ENCODE measurements at places on chromosomes 5 and 9. TPM values are rescaled to one million over a fixed set of nuclear protein-coding genes. Genes with fewer than 3 reads are reported as not detected.
A peak's percentile ranks its signal among the peaks of the same experiment; 100 is the strongest.

DNA sequence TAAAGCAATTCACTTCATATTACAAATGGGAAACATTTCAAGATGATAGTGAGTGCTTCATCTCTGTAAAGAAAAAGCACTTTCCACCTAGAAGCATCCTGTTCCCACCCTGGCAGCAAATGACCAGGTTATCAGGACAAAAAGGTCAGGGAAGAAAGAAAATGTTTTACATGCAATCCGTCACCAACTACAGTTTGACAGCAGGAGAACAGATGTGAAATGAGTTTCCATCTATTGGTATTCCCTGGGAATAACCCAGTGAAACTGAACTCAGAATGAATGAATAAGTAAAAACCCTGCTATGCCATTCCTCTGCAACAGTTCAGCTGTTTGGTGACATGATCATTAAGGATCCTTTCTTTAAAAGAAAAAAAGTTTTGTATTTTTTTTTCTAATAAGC is 67.6 kb downstream of the HTR1A start:
- no peak for DNase-seq

- no peak for DNase-seq
Measured at GRCh38 chr9:90271707-90272106, 370.9 kb downstream of the DIRAS2 start.

DNA sequence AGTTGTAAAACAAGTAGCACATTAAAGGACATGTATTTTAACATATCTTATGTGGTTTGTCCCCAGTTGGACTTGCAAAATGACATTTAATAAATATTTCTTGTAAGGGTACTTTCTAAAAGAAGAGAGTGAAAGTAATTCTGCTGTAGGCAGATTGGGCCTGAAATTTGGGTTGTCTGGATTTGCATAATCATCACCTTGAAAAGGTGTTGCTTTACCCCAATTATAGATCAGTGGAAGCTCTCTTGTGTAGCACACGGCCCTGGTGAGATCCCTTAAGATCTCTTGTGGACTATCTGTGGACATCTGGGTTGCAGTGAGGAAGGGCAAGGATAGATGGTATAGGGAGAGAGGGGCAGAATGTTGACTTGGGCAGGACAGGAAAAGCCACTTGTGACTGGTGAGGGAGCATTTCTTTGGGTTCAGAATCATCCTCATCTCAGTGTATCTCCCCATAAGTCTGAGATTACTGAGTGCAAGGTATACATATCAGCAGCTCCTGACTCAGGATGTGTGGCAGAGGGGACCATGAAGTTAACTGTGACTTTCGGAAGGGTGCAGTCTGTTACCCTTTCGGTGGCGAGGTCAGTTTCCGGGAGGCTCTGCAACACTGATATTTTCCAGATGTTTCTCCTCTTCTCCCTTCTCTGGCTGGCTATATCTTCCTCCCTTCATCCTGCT is 2.0 kb upstream of the TNFAIP8 start:
- DNase-seq = no peak

DNA sequence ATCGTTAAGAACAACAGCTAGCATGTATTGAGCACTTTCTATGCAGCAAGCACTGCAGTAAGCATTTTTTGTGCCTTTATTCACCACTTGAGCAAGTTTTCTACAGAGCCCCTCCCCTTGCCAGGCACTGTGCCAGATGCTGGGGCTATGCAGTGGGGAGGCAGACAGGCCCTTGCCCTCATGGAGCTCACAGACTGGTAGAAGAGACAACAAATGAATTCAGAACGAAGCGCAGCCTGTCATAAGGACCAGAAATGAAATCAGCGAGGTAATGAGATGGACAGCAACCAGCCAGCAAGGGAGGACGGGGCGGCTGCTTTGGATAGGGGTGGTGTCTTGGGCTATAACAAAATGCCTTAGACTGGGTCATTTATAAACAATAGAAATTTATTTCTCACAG is 68.8 kb downstream of the C9orf50 start:
- DNase-seq = no peak

DNA sequence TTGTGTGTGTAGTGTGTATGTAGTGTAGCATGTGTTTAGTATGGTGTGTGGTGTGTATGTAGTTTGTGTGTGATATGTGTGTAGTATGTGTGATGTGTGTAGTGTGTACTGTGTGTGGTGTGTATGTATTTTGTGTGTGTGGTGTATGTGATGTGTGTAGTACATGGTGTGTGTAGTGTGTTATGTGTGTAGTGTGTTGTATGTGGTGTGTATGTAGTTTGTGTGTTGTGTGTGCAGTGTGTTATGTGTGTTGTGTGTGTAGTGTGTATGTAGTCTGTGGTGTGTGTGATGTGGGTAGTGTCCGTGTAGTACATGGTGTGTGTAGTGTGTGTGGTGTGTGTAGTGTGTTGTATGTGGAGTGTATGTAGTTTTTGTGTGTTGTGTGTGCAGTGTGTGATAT is 40.0 kb downstream of the SYK start:
- no peak for DNase-seq

GRCh38 chr5:165321912-165322311 is 1816.5 kb downstream of the MAT2B start:
- DNase-seq = no peak

GRCh38 chr9:18678821-18679590 is 205.1 kb downstream of the ADAMTSL1 start:
- DNase-seq = no peak

DNA sequence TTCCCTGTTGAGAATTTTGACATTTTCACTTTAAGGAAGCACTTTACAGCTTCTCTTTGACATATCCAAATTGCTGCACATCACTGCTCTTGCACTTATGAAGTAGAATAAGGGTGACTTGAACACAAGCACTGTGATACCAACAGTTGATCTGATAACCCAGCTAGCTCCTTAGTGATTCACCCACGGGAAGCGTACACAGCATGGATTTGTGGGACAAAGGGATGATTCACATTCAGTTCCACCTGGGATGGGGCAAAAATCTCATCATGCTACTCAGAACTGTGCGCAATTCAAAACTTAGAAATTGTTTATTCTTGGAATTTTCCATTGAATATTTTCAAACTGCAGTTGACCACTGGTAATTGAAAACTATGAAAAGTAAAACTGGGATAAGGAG is 1565.5 kb upstream of the CDH9 start:
- no peak for DNase-seq

- no peak for DNase-seq
Measured at GRCh38 chr5:124952079-124952478, 205.6 kb upstream of the ZNF608 start.

DNA sequence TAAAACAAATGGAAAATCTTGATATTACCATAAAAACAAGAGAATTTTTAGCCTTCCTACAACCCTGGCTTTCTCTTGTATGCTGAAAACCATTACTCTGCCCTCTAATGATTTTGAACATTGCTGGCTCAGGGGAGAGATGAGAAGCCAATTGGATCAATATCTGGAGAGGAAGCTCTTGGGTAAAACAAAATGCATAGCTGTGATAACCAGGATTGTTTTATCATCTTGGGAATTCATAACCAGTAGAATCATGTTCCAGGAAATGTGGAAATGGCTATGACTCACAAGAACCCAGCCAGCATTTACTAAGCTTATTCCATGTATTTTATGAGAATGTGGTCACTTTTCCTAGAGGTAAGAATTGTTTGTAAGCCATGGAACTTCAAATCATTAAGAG is 51.1 kb upstream of the CTNND2 start:
- no peak for DNase-seq

GRCh38 chr9:61667559-61668121 is 477.8 kb downstream of the SPATA31A7 start:
- DNase-seq = no peak

DNA sequence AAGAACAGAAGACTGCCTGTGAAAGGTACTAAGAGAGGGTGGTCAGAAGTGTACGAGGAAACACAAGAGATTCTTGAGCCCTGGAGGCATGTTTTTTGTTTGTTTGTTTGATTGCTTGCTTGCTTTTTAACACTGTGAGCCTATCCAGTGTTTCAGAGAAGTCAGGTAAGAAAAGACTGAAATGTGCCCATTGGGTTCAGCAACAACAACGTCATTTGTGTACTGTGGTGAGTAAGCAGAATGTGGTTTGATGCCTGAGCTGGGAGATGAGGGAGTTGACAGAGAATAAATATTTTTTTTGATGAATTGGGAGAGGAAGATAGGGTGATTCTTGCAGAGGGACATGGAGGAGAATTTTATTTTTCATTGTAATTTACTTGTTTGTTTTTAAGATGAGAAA is 73.1 kb downstream of the RPS23 start:
- DNase-seq = no peak

DNA sequence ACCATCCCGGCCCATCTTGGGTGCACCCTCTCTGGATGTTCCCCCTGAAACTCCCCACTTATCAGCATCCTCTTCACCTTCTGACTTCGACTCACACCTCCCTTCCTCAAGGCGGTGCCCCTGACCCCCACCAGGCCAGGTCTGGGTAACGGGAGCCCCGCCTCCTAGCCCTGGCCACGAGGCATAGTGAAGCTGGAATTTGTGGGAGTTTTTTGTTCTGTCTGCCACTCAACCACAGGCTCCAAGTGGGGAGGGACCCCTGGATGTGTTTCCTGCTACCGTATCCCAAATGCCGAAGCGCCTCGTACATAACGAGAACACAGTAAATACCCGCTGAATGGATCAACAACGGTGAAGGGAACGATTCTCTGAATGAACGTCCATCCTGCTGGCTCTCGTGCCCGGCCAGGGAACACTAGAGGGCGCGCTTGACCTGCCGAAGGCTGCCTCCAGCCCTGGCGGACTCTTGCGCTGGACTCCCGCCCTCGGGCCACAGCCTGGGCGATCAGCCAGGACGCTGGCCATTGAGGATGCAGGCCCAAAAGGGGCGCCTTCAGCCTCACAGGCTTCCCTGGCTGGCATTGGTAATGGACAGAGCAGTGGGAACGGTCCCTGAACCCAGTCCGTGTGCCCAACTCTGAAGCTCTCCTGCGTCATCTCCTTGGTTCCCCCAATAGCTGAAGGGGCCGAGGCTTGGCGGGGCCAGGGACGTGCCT is 47.3 kb upstream of the PHYKPL start:
- peak; percentile 89 for DNase-seq

DNA sequence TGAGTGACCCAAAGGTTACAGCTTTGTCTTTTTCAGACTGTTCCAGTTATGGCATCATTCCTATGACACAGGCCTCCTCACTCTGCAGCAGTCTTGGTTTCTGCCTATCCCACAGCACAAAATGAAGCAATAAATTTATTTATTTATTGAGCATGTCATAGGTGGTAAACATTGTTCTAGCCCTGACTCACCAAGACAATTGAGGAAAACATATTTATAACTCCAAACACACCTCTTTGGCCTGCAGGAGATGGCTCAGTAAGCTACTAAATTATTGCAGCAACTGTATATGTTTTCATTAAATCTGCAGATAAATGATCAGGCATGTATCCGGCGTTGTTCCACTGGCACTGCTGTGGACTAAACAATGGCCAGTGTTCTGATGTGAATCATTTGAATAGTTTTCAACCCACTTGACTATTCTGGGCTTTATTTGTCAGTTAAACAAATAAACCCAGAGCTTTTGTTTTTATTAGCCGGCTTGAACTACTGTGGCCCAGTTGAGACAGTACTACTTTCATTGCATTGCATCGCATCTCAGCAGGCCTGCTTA is 83.2 kb downstream of the FOXD1 start:
- no peak for DNase-seq

GRCh38 chr9:69376651-69377050 is 51.6 kb downstream of the ENTREP1 start:
- no peak for DNase-seq

GRCh38 chr5:154190595-154191304 is at the start of gene GALNT10:
Gene GALNT10, plus strand, starts transcription at chr5:154190733. Its CDS starts 134 bp downstream, at chr5:154190867.
- peak; percentile 55 for DNase-seq

GRCh38 chr9:81028504-81028903 is 660.8 kb downstream of the TLE1 start:
- no peak for DNase-seq

- no peak for DNase-seq
Measured at GRCh38 chr5:58452566-58453258, 7.2 kb downstream of the PLK2 start.

DNA sequence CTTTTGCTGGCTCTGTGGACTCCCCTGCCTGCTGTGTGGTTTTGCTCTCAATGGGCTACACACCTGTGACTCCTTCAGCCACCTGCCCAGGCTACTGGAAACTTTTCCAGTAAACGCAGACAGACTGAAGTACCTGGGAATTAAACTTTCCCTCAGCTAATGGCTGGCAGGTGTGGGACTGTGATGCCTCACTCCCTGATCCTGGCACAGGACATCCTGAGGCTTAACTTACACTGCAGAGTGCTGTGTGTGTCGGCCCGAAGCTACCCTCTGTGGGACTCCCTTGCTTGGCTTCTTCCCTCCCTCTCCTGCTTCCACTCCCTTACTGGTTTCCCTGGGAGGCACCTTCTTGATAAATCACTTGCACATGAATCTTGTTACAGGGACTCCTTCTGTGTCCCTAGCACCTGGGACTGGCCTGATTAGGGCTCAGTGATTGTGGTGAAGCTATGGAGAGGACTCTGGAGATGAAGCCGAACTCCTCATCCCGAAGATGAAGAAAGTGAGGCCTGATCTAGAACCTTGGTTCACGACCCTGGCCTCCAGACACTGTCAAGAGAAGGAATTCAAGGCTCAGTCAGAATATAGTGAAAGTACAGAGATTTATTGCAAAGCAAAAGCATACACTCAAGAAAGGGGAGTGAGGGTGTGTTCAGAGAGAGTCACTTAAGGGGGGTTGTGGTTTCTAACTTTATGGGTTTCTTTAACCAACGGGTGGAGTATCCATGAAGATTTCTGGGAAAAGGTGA is 113.4 kb upstream of the ALDH1B1 start:
- DNase-seq = no peak

- DNase-seq = no peak
Measured at GRCh38 chr9:94824913-94825610, 98.6 kb downstream of the AOPEP start.

GRCh38 chr5:140590861-140591260 is 26.2 kb downstream of the SLC35A4 start:
- no peak for DNase-seq

- no peak for DNase-seq
Measured at GRCh38 chr5:146365618-146366017, 27.0 kb downstream of the POU4F3 start.

DNA sequence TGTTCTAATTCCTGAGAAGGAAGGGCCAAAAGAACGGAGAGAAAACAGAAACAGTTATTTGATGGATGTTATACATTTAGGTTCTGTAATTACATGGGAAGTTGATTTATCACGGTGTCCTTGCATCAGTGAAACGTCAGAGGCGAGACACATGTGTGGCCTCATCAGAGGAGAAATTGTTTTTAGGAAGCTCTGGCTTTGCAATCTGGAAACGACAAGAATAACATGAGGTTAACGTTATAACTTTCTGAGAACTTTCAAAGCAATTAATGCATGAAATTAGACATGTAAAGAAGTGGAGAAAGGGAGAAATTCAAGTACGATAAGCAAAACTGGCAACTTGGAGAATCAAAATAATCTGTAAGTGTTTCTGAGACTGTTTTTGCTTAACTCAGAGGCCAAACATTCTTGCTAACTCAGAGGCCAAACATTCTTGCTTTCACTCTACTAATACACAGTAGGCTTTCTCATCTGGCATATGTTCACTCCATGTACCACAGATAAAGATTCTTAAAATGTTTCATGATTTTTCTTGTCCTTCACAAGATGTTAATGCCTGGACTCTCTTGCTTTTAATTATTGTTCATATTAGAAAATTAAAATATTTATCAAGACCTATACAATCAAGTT is 933.0 kb downstream of the TLE4 start:
- no peak for DNase-seq

PTGES gene
- 0.15 TPM for total RNA-seq

NUP188 gene
- 27.3 TPM for total RNA-seq

TRIP13 gene
- total RNA-seq = 1.3 TPM

PAX5 gene
- not detected for total RNA-seq

PCDHA4 gene
- 0.14 TPM for total RNA-seq

Measured in heart right ventricle (tissue), 16 donors.